ENCODE measurements at places on chromosomes 3 and 15.
A peak's percentile ranks its signal among the peaks of the same experiment; 100 is the strongest.

- DNase-seq: no peak
Measured at GRCh38 chr15:64193971-64194370, 31.1 kb upstream of the PPIB start.

- DNase-seq: no peak
Measured at GRCh38 chr15:73368301-73369136, at the start of gene HCN4. HCN4 (minus strand) TSS chr15:73368958; CDS start chr15:73368270, 688 bp downstream.

- no peak for DNase-seq
Measured at GRCh38 chr3:33315826-33316225, 38.6 kb downstream of the FBXL2 start.

- DNase-seq: no peak
Measured at GRCh38 chr3:36769926-36770325, 5.6 kb upstream of the DCLK3 start.

GRCh38 chr3:15805756-15806266 is 8.0 kb upstream of the ANKRD28 start:
- DNase-seq: no peak

- DNase-seq: no peak
Measured at GRCh38 chr3:29561651-29562149, 280.8 kb downstream of the RBMS3 start.

- no peak for DNase-seq
Measured at GRCh38 chr3:134364936-134365765, 9.1 kb downstream of the AMOTL2 start.

DNA sequence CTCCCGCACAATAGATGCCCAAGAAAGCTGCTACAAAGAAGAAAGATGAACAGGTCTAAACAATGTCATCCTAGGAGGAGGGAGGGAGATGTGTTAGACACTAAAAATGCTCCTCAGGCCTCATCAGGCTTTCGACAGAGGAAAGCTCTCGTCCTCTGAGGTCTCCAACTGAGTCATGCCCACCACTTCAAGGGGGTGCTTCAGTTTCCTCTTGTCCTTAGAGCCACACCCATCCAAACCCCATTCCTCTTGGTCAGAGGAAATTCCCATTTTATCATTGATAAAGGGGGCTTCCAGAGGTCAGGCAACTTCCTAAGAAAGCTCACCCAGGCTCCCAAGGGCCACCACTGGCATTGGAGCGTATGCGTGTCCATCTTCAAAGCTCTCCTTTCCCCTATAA is 50.1 kb downstream of the HEG1 start:
- no peak for DNase-seq

DNA sequence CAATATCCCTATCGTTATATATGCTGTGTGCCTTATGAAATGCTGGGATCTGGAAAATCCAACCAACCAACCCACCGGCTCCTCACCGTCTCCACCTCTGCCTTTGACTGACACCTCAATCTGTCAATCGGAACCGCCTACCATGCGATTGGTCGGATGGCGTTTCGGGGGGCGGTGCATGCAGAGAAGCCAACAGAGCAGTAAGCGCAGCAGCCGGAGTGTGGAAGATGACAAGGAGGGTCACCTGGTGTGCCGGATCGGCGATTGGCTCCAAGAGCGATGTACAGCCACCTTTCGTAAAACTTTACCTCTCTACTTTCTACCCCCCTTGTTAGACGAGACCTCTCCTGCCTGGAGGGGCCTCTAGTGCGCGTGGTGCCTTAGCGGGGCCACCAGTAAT is 6.3 kb downstream of the CLK3 start:
- DNase-seq: no peak

GRCh38 chr15:68334661-68335124 is 57.1 kb downstream of the FEM1B start:
- DNase-seq: no peak

GRCh38 chr3:56303487-56303886 is 164.8 kb downstream of the ERC2 start:
- DNase-seq: no peak

DNA sequence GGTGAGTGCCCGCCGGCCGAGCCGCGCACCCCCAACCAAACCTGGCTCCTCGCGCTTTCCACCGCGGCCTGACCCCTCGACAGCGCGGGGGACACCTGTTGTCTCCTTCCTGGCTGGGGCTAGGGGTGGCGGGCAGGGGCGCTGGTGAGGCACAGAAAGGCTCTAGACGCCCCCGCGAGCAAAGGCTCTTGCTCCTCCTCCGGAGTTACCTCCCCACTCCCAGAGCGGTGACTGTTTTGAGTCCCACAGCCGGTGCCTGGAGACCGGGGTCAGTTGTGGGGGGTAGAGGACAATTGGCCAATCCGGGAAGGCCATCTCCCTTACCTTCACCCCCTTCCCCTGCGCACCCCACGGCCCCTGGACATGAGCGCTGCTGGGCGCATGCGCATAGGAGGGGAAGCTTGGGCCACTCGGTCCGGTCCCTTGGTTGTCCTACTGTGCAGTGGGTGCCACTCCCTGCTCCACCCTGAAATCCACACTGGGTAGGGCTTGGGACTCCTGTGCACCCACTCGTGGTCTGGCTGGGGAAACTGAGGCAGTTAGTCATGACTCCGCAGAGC is 554 bp downstream of the CHST13 start:
- no peak for DNase-seq

DNA sequence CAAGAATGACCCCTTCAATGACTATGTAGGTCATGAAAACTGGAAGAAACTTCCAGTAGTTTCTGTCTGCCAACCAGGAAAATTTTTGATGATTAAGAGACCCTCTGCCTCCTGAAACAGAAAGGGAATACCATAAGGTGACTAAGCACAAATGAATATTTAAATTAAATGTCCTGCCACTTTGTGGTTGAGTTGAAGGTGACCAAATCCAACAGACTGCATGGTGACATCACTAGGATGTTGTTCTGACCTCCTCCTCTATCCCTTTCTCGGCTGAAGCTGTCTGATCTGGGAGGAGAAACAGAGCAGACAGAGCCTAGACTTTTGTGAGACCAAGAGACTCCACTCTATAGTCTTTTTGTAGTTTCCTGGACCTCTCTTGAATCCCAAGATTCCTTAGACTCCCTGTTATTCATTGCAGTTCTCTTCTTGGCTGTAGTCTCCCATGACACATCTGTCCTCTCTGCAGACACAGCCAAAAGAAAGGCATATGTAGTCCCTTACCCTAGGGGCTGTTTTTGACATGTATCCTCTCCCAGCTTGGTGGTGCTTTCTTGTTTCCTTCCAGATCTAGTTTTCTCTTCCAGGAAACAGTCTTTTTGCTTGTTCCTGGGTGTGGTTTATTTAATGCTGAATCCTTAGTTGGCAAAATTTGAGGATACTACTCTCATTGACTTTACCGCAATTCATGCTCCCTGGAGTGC is 55.2 kb upstream of the UBE3A start:
- DNase-seq: no peak

DNA sequence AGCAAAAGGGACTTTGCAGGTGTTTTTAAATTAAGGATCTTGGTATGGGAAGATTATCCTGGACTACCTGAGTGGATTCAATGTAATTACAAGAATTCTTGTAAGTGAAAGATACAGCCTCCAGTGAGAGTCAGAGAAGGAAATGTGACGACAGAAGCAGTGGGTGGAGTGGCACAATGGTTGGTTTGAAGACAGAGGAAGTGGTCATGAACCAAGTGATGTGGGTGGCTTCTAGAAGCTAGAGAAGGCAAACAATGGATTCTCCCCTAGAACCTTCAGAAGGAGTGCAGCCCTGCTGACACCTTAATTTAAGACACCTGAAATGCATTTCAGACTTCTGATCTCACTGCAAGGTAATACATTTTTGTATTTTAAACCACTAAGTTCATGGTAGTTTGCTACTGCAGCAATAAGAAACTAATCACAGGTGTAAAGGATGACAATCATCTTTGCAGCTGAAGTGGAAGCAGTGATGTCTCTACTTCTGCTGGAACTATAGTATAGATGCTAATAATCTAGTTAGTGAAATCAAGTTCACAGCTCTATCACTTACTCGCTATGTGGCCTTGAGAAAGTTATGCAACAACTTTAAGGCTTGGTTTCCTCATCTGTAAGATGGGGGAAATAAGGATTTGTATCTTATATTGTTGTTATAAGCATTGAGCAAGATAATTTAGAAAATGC is 403.4 kb upstream of the SUCLG2 start:
- DNase-seq: no peak

DNA sequence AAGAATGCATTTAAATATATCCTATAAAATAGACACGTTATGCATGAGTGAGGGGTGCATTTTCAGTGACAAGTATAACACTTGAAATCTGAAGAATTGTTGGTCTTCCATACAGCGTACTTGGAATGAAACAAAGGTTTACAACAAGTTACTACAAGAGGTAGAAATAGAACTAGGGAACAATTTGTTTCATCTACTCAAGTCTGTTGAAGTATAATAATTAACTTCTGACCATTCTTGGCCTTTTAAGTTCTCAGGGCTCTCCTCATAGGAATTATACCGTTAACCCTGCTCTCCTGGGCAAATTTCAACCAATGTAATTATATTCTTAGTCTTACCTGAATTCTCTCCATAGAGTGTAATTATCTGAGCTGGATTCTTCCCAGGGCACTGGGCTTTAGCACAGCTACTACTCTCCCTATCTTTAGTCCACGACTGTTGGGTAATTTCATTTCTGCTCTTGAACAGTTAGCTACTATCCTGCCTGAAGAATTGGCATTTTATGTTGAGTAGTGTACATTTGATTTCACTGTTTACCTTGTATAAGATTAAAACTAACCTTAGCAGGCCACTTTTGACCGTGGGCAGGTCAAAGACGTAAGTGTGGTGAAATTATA is 100.6 kb downstream of the UBE2E2 start:
- DNase-seq: no peak

DNA sequence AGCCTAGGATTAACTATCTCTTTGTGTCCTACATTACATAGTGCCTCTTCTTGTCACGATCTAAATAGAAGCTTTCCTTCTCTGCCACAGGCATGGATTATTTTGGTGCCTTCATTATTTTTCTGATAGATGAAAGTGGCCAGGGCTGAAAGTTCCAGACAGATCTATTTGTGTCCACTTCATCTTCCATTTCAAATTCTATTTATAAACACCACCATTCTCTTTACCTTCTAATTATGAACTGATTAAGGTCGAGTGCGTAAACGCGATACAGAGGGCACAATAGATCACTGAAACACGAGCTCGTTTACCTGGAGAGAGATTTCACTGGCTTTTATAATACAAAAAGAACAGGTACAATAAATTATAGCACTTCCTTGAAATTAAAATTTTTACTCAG is 105.0 kb downstream of the EDEM1 start:
- DNase-seq: no peak

DNA sequence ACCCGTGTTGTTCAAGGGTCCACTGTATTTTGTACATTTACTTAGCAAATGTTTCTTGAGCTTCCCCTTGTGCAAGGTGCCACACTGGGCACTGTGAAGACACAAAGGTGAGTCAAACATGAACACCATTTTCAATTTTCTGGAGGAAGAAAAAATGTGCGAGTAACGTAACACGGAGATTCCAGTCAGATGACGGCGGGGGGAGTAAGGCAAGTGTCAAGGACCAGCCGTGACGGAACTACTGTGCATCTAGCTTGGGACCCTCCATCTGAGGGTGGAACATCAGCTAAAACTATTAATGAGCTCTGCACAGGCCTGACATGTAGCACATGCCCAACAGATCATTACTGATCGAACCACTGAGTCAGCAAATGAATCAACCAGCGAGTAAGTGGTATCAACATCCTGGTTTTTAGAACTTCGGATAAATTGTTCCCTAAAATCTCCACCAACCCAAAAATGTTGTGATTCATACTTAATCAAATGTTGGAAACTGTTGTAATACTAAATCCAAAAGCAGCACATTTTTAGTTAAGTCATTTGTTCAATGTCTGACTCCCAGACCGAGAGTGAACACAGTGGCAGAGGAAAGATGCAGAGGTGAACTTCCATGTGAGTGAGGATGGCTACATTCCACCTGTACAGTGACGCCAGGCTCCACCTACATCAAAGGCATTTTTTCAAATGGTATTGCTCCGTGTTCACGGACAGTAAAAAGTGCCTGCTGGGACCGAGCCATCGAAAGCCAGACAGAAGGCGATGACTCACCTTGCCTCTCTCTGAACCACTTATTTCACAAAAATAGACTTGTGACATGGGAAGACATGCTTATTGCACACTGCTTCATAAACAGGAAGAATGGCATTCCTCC is 172.2 kb downstream of the ATP10A start:
- no peak for DNase-seq

GRCh38 chr3:16369885-16370284 is 104.9 kb downstream of the OXNAD1 start:
- DNase-seq: no peak

DNA sequence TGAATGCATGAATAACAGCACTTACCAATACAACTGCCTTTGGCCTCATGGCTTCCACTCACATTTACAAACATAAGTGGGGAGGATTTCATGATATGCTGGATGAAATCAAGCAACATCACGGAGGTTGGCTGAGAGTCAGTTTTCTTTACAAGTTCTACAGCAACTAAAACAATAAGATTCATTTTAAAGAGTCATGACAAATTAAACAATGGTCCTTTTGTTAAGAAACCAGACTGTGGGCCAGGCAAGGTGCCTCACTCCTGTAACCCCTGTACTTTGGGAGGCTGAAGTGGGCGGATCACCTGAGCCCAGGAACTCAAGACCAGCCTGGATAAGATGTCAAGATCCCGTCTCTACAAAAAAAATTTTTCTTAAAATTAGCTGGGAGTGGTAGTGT is 12.4 kb downstream of the ATR start:
- no peak for DNase-seq

DNA sequence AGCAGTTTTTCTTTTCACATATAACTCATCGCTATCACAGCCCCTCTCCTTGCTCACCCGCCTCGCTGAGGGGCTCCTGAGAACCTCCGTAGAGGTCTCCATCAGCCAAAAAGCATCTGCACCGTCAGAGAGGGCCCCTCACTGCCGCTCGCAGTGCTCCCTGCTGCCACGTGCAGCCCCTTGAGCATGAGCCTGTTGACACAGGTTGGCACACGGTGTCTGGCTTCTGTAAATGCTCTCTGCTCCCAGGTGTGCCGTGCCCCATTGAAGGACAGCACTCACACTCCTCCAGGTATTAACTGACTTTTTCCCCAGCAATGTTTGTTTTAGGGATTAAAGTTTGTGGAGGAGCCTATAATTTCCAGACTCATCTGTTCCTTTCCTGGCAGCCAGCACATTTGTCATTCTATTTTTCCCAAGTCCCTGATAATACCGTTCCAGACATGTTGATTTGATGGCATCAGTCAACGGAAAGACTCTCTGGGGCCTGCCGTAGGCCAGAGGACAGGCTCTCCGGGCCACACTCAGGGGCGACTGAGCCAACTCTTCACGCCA is 2.1 kb upstream of the FURIN start:
- DNase-seq: peak; percentile 46

- DNase-seq: no peak
Measured at GRCh38 chr15:81189583-81190283, 6.9 kb upstream of the IL16 start.

DNA sequence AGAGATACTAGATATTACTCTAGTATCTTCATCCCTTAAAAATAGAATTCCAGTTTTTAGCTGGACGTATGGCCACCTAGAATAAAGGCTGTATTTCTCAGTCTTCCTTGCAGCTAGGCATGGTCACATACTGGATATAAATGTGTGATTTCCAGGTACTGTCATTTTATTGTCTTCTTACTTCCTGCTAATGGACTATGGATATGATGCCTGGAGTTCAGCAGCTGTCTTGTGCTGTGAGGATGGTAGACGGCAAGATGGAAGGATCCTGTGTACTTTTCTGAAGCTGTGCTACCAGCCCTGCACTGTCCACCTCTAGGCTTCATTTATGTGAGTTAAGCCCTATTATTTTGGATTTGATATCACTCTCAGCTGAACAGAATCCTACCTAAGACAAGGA is 83.4 kb downstream of the EBLN2 start:
- no peak for DNase-seq

GRCh38 chr3:108724101-108724500 is 33.1 kb downstream of the RETNLB start:
- no peak for DNase-seq

Data from LNCaP clone FGC (cell line).